GM06990 (cell line): ENCODE measurements at places on chromosomes 16 and 17.

- no peak for DNase-seq
Observed at GRCh38 chr17:69065113-69065512, 4.4 kb upstream of the ABCA9 start.

GRCh38 chr16:21097151-21097550 lies 53.5 kb downstream of the DNAH3 start:
- no peak for DNase-seq

- DNase-seq = no peak
Observed at GRCh38 chr17:82960419-82961271, 118.8 kb upstream of the METRNL start.

DNA sequence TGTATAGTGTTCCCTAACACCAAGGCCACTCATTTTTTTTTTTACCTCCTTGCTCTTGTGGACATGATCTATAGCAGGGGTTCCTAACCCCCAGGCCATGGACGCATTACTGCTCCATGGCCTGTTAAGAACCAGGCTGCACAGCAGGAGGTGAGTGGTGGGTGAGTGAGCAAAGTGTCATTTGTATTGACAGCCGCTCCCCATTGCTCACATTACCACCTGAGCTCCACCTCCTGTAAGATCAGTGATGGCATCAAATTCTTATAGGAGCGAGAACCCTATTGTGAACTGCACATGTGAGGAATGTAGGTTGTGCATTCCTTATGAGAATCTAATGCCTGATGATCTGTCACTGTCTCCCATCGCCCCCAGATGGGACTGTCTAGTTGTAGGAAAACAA lies 342.0 kb downstream of the SOX9 start:
- no peak for DNase-seq

GRCh38 chr17:1087381-1088241 lies 90.7 kb downstream of the TIMM22 start:
- DNase-seq = no peak

DNA sequence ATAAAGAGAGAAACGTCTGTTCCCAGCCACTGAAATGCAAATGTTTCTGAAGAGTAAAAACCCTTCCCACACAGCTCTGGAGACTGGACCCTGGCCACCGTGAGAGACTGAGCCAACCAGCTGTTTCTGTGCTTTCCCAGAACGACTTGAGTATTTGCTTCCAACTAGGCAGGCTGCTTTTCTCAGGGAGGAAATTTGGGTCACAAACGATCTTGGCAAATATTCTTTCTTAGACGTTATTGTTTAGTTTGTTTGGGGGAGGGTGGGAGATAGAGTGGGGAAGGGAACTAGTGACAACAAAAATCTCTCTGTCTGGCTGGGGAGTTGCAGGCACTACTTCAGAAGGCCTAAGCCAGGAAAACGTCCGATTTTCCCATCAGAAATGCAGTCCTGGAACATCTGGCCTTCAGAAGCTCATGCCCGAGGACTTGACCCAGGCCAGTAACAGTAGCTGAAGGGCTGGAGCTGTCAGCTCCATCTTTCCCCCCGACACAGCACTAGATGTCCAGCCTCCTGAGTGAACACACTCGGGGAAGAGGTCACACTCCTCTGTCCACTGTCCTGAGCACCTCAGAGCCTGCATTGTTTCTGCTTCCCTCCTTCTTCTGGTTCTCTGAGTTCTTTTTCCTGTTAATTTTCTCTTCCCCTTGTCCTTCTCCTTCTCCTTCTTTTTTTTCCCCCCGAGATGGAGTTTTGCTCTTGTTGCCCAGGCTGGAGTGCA lies 4.0 kb downstream of the CCDC92B start:
- DNase-seq = no peak

DNA sequence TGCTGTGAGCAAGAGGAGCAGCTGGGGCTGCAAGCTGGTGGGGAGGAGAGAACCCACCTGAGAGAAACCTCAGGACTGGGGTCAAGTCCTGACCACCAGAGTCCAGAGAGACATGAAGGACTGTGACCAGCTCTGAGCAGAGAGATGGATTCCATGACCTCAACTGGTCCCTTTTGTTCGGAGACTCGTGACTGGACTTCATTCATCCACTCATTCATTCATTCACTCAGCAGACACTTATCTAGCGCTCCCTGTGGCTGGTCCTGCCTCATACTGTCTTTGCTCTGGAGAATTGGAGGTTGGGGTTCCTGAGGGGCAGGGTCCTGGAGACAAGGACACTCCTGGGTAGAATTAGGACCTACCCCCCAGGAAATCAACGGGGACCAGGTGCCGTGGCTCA lies 4.0 kb downstream of the ERBB2 start:
- no peak for DNase-seq

GRCh38 chr17:44924107-44924544 lies 8.8 kb upstream of the GFAP start:
- no peak for DNase-seq

DNA sequence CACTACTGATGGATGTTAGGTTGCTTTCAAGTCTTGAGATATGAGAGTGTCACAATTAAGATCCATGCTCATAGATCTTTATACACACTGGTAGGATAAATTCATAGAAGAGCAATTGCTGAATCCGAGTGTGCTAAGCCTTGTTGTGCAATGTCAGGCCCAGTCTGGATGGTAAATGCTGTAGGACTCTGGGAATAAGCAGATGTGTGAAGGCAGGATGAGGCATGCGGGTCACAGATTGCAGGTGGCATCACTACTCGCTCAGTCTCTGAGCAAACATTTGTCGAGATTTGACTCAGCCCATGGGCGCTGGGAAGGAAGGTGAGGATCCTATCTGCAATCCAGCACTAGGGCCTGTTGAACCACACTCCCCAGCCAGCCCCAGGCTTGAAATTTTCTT lies 40.7 kb downstream of the TMEM186 start:
- DNase-seq = no peak

GRCh38 chr16:3188925-3189825 lies 1.2 kb downstream of the OR1F1 start:
- peak; percentile 89 for DNase-seq

- no peak for DNase-seq
Observed at GRCh38 chr17:79075861-79076406, 1.3 kb downstream of the ENGASE start.
